ENCODE measurements at places on chromosomes 13 and 19.
A peak's percentile ranks its signal among the peaks of the same experiment; 100 is the strongest.

DNA sequence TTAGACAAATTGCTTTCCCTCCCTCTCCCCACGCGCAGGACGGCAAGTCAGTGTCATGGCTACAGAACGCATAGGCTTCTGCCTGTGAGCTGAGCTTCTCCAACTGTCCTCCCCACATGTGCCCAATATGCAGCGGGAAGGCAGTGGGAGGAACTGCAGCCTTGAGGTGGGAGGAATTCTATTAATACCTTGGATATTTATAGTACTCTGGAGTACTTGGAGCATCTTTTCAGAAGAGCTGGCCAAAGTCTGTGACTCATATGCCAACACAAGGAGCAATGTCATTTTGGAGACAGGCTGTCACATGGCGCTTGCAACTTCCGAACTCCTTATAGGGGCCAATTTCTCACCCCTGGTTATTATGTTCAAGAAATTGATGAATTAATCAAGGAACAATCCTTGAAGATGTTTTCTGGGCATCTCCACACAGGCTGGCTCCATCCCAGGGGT lies 245.0 kb upstream of the SERP2 start:
- no peak for DNase-seq

GRCh38 chr13:66634384-66634783 lies 595.8 kb downstream of the PCDH9 start:
- no peak for DNase-seq

GRCh38 chr13:51246025-51246417 lies 23.8 kb downstream of the FAM124A start:
- DNase-seq: no peak

- no peak for DNase-seq
Measured at GRCh38 chr19:54888239-54888638, 14.2 kb downstream of the FCAR start.

- DNase-seq: no peak
Measured at GRCh38 chr13:20219577-20219976, 12.5 kb downstream of the GJB6 start.

GRCh38 chr19:40273469-40274360 lies 11.4 kb downstream of the AKT2 start:
- no peak for DNase-seq

DNA sequence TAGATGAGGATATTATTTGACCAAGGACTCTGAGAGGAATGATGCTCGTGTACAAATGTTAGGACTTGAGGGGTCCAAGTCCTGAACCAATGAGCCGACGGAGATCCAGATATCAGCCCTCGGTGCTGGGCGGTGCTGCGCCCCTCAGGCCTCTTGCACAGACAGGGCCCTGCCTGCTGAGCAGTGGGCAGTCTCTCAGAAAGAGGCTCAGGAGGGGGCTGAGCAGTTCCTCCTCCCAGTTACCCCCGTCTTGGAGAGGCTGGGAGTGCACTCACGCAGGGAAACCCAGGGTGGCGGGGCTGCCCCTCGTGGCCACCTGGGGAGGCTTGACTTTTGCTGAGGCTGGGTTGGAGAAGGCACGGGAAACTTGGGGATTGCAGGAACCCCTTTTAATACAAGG lies 18.4 kb downstream of the TEX29 start:
- DNase-seq: no peak

- no peak for DNase-seq
Measured at GRCh38 chr13:40420160-40420740, 246.2 kb downstream of the FOXO1 start.

GRCh38 chr13:60268203-60268555 lies 104.5 kb upstream of the DIAPH3 start:
- no peak for DNase-seq

DNA sequence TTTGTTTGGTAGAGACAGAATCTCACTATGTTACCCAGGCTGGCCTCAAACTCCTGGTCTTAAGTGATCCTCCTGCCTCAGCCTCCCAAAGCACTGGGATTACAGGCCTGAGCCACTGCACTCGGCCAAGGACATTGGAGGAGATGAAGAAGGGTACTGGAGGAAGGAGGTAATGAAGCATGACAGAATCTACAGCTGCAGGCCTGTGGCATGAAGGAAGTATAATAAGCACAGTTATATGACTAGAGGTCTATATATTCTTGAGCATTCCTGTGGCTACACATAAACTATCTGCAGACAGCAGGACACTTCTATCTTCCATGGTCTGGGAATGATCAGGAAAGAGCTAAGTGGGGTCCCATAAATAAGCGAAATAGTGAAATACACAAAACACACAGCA lies 18.2 kb downstream of the ZNF565 start:
- DNase-seq: peak; percentile 72

DNA sequence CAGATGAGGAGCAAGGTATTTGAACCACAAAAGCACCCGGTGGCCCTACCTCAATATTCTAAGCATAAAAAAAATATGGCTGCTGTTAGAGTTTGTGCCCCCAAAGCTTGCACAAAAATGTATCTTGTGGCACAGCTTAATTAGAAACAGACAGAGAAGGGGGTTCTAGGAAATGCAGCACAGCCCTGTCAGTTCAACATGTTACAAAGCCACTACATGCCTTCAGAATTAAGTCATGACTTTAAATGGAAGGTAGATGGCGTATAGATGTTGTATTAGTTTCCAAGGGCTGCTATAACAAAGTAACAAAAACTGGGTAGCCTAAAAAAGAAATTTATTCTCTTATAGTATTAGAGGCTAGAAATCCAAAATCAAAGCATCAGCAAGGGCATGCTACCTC lies 703.8 kb downstream of the DIAPH3 start:
- DNase-seq: no peak

DNA sequence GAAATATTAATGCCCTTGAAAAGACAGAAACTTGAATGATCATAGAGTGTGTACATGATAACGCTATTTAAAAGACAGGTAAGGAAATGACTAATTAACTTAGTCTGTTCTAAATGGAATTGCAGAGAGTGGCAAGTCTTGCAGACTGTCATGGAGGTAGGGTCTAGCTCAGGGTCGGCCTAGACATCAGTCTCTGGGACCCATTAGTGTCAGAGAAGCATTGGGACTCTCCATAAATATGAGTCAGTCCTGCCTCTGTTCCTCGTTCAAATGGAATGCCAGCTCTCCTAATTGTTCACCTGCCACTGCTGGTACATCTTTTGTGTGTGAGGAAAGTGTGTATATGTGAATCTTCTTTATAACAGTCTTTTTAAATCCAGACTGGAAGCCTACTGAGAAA lies 28.0 kb downstream of the PCDH20 start:
- DNase-seq: no peak

DNA sequence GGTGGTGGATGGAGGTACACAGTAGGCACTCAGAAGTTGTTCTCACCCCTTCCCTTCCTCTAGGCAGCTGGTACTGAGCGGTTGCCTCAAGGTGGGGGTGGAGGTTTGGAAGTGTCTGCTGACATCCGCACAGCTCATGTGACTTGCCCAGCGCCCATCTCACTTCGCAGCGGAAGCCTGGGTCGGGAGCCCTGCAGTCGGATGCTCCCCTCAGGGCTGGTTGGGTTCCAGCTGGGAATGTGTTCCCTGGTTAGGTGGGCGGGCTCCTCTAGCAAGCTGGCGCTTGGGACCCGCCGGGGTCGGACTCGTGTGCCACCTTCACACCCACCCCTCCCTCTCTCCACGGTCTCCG lies 10.2 kb downstream of the PPP1R37 start:
- no peak for DNase-seq

GRCh38 chr19:55244004-55244680 lies 14.7 kb downstream of the PPP6R1 start:
- DNase-seq: no peak

DNA sequence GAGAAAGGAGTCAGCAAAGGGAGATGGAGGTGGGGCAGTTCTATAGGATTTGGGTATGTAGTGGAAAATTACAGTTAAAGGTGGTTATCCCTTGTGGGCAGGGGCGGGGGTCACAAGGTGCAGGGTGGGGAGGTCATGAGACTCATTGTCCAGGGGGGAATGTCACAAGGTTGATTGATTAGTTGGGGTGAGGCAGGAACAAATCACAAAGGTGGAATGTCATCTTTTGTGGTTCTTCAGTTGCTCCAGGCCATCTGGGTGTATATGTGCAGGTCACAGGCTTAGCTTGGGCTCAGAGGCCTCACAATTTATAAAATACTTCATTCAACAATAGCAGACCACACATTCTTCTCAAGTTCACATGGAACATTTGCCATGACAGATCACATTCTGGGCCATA lies 109.6 kb downstream of the ATP11A start:
- no peak for DNase-seq

- DNase-seq: no peak
Measured at GRCh38 chr13:23859904-23860303, 29.3 kb downstream of the MIPEP start.

- no peak for DNase-seq
Measured at GRCh38 chr13:107811233-107812013, 403.9 kb downstream of the LIG4 start.

DNA sequence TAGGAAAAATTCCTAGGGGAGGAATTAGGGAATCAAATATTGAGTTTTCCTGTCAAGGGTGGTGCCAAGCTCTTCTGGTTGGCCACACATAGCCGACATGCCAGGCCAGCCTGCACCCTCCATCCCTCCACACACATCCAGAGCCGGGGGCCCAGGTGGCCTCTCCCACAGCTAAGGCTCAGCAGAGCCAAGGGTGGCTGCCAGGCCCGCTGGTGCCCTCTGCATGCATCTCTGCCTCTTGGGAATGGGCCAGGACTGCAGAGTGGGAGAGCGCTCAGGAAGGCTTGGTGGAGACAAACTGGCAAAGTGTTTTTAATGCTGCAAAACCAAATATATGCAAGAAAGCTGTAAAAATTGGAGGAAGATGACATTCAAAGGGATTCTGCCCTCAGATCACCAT lies 42.7 kb upstream of the GAS6 start:
- no peak for DNase-seq

GRCh38 chr13:23513455-23513854 lies 56.8 kb upstream of the TNFRSF19 start:
- no peak for DNase-seq

DNA sequence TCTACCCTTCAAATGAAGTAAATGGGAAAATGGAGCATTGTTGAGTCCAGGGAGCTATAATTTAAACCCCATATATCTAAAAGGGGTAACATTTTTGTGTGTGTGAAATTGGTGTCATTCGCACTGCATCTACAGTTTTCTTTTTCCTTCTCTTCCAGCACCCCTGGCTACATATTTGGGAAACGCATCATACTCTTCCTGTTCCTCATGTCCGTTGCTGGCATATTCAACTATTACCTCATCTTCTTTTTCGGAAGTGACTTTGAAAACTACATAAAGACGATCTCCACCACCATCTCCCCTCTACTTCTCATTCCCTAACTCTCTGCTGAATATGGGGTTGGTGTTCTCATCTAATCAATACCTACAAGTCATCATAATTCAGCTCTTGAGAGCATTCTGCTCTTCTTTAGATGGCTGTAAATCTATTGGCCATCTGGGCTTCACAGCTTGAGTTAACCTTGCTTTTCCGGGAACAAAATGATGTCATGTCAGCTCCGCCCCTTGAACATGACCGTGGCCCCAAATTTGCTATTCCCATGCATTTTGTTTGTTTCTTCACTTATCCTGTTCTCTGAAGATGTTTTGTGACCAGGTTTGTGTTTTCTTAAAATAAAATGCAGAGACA lies 28.6 kb downstream of the ALOX5AP start:
- no peak for DNase-seq

DNA sequence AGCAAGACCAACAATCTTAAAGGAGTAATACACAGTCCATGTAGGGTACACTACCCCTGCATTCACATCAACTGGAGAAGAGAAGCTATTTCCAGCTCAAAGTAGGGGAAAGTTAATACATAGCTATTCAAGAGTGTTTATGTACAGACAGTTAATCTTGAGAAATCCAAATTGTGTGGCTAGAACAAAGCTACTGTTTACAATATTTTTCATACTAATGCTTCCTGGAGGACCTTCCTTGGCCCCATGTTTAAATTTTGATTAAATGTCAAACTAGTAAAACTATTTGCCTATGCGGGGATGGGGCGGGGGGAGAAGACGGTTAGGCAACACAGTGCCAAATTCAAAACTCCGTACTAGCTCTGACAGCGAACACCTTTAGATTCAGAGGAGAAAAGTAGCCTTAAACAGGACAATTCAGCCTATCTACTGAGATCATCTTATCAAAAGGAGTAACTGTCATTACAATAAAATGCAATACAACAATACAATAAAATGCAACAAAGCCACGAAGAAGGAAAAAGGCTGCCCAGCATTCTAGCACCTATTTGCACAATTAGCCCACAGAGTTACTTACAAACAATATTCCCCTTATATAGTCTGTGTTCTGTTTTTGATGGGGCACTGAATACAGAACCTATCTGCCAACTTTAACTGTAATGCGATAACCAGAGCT lies 29.1 kb downstream of the BRD4 start:
- DNase-seq: no peak

DNA sequence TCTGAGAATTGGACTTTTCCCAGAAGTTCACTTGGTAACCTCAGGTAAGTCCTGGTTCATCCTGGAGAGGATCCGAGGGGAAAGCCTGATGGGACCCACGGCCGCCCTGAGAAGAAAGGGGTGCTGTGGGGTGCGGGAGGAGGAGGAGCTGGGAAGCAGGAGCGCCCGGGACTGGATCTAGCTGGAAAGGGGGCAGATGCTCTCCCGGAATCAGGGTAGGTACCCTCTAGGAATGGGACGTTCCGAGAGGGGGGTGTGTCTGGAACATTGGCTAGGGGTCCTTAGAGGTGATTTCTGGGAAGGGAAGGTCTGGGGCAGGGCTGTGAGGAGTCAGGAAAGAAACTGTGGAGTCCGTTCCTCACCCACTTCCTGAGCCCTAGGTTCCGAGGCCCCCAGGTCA lies 38.7 kb upstream of the ZNF492 start:
- DNase-seq: no peak

DNA sequence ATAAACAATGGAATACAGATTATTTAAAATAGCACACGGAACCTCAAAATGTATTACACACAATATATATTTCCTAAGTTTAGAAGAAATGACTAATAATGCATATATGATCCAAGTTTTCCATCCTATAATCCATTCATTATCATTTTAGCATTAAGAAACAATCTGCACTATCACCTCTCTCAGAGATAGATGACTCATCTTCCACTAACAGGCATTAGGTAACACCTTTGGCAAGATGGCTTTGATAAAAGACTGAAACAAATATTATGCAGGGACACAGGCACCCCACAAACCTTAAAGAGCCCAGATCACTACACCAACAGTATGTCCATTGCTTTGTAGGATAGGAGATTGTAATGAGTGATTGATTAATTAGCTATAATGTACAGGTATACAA lies 4.1 kb downstream of the ENOX1 start:
- DNase-seq: no peak

DNA sequence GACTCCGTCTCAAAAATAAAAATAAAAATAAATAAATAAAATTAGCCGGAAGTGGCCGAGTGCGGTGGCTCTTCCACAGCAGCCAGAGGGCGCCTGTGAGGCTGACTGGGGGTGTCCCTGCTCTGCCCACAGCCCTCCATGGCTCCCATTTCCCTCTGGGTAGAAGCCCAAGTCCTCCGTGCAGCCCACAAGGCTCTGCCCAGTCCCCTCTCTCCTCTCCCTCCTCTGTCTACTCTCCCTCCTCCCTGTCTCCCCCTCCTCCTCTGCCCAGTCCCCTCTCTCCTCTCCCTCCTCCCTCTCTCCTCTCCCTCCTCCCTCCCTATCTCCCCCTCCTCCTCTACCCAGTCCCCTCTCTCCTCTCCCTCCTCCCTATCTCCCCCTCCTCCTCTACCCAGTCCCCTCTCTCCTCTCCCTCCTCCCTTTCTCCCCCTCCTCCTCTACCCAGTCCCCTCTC lies 20.4 kb downstream of the MISP start:
- no peak for DNase-seq

- DNase-seq: peak; percentile 17
Measured at GRCh38 chr13:101127741-101128353, 288.5 kb downstream of the NALCN start.

GRCh38 chr19:55340784-55341147 lies 1.1 kb downstream of the KMT5C start:
- no peak for DNase-seq

GRCh38 chr13:70795484-70795883 lies 687.2 kb upstream of the KLHL1 start:
- DNase-seq: no peak

Data from RCC 7860 (cell line).